ENCODE measurements at places on chromosomes 7 and 10. TPM values are rescaled to one million over a fixed set of nuclear protein-coding genes. Genes with fewer than 3 reads are reported as not detected.
A peak's percentile ranks its signal among the peaks of the same experiment; 100 is the strongest.

- no peaks in the 10 kb centered on the region for H3K36me3 ChIP-seq
- no peak overlapping the region for H3K27ac ChIP-seq
- no peaks in the 10 kb centered on the region for H3K27me3 ChIP-seq
- DNase-seq: no peak
Measured at GRCh38 chr10:88800152-88801125, 2.1 kb upstream of the LIPM start.

GRCh38 chr7:45595809-45596664, 21.9 kb downstream of the ADCY1 start:
- H3K27me3 ChIP-seq: no peaks in the 10 kb centered on the region
- no peak overlapping the region for H3K27ac ChIP-seq
- H3K4me1 ChIP-seq: no peaks in the 10 kb centered on the region
- no peaks in the 10 kb centered on the region for H3K36me3 ChIP-seq

DNA sequence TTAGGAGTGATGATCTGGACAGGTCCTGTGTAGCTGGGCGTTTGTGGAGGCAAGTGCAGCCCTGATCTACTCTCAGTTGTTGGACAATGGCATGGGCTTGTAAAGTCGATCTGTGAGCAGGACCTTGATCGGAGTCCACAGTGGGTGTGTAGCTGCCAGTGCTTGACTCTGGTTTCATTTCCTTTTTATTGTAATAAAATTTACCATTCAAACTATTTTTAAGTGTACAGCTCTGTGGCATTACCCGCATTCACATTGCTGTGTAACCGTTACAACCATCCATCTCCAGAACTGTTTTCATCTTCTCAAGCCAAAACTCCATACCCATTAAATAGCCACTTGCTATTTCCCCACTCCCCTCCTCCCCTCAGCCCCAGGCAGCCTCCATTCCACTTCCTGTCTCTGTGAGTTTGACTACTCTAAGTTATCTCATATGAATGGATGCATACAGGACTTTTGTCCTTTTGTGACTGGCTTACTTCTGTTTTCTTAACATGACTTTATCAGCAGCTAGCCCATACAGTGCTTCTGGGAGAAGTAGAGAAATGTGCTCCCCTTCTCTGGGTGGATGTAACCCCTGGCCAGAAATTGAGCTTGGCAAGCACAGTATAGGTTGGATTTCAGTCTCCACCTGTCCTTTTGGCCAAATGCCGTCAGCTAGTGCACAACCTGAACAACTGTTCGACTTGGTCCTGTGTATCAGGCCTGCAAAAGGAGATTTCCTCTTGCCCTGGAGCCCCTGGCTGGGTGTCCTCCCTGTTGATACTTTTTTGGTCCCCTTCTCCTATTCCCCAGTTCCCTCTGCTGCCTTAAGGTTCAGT, 180.0 kb downstream of the LRMDA start:
- peaks cover 38% of the 10 kb centered on the region for H3K4me1 ChIP-seq
- no peak overlapping the region for H3K27ac ChIP-seq
- no peak overlapping the region for H3K4me3 ChIP-seq
- no peaks in the 10 kb centered on the region for H3K36me3 ChIP-seq
- DNase-seq: no peak

DNA sequence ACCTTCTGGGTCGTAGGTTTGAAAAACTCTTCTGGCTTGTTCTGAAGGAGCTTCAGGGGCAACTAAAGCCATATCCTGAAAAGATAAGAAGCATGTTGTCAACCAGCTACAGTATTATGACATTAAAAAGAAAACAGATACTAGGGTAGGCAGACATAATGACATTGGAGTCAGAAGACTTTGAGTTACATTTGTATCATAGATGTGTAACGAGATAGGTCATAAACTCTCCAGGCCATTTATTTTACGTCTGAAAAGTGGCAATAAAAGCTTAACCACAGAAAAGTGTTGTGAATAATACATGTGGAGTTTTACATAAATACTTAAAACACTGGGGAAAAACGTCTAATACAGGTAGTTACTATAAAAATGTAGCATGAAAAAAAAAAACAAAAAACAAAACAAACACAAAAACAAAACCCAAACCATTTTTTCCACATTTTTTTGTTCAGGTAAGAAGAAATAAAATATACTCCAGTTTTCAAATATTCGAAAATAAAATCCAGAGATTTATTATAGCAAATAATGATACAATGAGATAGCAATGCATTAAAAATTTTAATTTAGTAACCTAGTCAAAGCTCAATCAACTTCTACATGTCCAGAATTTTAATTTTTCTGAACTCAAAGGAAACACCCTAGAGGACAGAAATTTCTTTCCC, 64.1 kb downstream of the MINDY3 start:
- H3K36me3 ChIP-seq: no peaks in the 10 kb centered on the region
- H3K4me3 ChIP-seq: no peak overlapping the region
- H3K4me1 ChIP-seq: peaks cover 35% of the 10 kb centered on the region
- H3K27ac ChIP-seq: peak overlapping the region; percentile 42
- DNase-seq: no peak

DNA sequence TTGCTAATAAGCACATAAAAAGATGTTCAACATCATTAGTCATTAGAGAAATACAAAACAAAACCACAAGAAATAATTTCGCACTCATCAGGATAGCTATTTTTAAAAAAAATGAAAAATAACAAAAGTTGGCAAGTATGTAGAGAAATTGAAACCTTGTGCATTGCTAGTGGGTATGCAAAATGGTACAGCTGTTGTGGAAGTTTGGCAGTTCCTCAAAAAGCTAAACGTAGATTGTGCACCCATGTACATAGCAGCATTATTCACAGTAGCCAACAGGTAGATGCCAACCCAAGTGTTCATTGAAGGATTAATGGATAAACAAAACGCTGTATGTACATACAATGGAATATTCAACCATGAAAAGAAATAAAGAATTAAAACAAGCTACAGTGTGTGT, 35.3 kb upstream of the STARD3NL start:
- H3K4me1 ChIP-seq: no peaks in the 10 kb centered on the region
- no peaks in the 10 kb centered on the region for H3K27me3 ChIP-seq

- no peaks in the 10 kb centered on the region for H3K27me3 ChIP-seq
- peaks cover 40% of the 10 kb centered on the region for H3K4me1 ChIP-seq
- peak overlapping the region; percentile 81 for H3K4me3 ChIP-seq
- H3K36me3 ChIP-seq: no peaks in the 10 kb centered on the region
Measured at GRCh38 chr10:100345570-100346330, 1.3 kb upstream of the SCD start.

DNA sequence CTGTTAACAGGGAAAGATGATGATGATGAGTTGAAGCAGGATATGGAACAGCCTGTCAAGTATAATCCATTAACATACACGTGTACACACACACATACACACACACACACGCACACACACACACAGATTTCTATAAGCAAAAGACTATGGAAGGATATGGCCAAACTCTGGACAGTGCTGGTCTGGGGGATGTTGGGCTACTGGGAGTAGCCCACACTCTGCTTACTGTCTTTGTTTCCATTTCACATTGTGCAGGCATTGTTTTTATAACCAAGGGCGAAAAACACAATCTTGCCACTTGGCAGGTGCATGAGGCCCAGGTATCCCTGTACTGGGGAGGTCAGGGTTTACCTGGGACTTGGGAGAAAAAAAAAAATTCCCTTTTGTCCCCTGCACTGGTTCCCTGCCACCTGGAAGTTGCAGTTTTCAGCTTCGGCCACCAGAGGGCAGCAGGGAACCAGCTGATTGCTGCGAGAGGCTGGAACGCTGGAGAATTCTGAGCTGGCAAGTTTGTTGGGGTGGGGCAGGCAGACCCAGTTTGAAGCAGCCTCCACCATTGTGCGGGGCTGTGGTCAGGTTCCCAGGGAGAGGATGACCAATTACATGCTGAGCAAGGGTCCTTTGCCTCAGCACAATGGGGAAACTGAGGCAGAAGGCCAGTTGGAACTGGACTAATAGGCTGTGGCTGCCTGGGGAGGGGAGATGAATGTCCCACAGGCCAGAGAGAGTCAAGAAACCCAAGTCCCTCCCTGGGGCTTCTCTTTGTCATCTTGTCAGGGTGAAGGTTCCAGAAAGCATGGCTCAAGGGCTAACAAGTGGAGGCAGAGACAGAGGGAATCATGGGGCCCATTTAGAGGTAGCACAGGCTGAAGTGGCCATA, 27.3 kb downstream of the PPIF start:
- H3K27me3 ChIP-seq: no peaks in the 10 kb centered on the region
- peaks cover 11% of the 10 kb centered on the region for H3K4me1 ChIP-seq
- no peaks in the 10 kb centered on the region for H3K36me3 ChIP-seq
- H3K4me3 ChIP-seq: no peak overlapping the region
- DNase-seq: peak; percentile 90
- no peak overlapping the region for H3K27ac ChIP-seq

DNA sequence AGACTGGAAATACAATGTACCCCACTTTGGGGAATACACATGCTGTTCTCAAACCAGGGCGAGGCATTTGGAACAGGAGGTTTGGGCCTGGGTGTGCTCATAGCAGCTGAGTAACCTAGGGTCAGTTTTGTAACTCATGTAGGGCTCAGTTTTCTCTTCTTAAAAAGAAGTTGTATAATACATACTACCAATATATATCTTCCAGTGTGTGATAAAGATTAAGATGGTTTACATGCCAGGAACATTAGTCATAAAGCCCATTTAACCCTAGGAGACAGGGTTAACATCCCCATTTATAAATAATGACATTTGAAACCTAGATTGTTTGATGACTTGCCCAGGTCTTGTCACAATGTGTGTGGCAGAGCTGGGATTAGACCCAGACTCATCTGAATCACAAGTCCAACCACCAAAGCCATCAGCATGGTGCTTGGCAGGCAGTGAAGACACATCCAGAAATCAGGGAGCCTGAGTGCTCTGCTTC, 6.0 kb downstream of the AKR1B10 start:
- H3K4me1 ChIP-seq: peaks cover 13% of the 10 kb centered on the region
- H3K4me3 ChIP-seq: no peak overlapping the region
- H3K27me3 ChIP-seq: no peaks in the 10 kb centered on the region
- peak overlapping the region; percentile 26 for H3K27ac ChIP-seq

DNA sequence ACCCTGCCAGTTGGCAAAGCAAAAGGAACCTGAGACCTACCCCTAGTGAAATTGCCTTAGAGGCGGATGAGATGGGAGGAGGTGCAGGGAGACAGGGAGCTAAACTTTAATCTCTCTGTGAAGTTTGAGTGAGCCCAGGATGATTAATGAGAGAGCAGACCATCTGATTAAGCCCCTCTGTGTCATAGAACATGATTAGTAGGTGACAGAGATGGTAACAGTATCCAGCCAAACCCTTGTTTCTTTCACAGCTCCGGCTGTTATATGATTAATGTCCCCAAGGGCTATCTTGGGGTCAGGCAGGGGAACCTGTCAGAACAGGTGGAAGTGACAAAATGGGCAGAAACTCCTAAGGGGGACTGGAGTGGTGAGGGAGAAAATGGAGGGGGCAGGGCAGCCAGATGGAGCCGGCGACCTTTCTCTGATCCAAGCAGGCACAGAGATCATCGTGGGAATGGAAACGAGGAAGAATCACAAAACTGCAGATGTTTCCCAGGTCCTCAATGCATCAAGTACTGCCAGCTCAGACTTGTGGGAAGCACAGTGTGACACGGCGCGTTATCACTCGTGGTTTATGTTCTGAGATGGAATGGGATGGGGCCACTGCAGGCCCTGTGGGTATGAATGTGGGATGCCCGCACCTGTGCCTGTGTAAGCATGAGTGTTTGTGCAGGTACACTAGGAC, 684.2 kb downstream of the LRMDA start:
- H3K4me3 ChIP-seq: no peak overlapping the region
- H3K36me3 ChIP-seq: no peaks in the 10 kb centered on the region
- H3K27me3 ChIP-seq: no peaks in the 10 kb centered on the region
- no peak overlapping the region for H3K27ac ChIP-seq

GRCh38 chr10:115975506-115975905, 297.5 kb downstream of the GFRA1 start:
- no peaks in the 10 kb centered on the region for H3K4me1 ChIP-seq
- no peaks in the 10 kb centered on the region for H3K36me3 ChIP-seq
- no peak overlapping the region for H3K4me3 ChIP-seq
- H3K27me3 ChIP-seq: no peaks in the 10 kb centered on the region

GRCh38 chr10:15504101-15504840, 133.2 kb upstream of the FAM171A1 start:
- H3K4me1 ChIP-seq: peaks cover 5% of the 10 kb centered on the region
- DNase-seq: no peak
- H3K27ac ChIP-seq: peak overlapping the region; percentile 44
- no peaks in the 10 kb centered on the region for H3K36me3 ChIP-seq
- H3K27me3 ChIP-seq: no peaks in the 10 kb centered on the region

DNA sequence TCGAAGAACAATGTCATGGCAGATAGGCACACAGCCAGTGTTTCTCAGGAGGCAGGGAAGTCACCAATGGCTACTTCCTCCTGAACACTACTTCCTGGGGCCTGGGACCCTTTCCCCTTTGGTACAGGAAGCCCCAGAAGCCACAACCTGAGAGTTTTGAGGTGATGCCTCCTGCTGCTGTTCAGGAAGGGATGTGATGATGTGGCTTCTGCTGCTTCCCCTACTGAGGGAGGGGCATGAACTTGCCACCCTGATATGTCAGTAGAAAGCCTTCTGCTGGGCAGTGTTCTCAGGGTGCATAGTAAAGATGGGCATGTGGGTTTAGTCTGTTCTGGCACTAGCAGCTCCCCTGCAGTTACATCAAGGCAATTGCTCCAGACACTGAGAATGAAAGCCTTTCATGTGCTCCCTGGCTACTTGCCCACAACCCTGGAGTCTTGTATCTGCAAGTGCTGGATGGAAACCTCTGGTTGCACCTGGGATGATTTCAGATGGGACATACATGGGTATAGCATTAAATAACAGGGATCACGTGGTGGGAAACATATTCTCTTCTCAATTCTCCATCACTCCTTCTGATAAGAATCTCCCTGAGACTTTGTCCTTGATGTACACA, 69.3 kb downstream of the ADRA2A start:
- H3K27ac ChIP-seq: no peak overlapping the region
- H3K4me3 ChIP-seq: no peak overlapping the region
- H3K4me1 ChIP-seq: no peaks in the 10 kb centered on the region
- no peak for DNase-seq

GRCh38 chr10:95896071-95896850, 11.5 kb upstream of the CC2D2B start:
- H3K27ac ChIP-seq: no peak overlapping the region
- no peak overlapping the region for H3K4me3 ChIP-seq

GRCh38 chr7:5672468-5672867, 109.0 kb downstream of the RNF216 start:
- H3K4me1 ChIP-seq: peaks cover 7% of the 10 kb centered on the region
- no peak for DNase-seq
- no peaks in the 10 kb centered on the region for H3K36me3 ChIP-seq
- no peak overlapping the region for H3K4me3 ChIP-seq
- peak overlapping the region; percentile 78 for H3K27ac ChIP-seq

- peaks cover 11% of the 10 kb centered on the region for H3K4me1 ChIP-seq
- no peak overlapping the region for H3K4me3 ChIP-seq
- H3K36me3 ChIP-seq: peaks cover 5% of the 10 kb centered on the region
- H3K27me3 ChIP-seq: no peaks in the 10 kb centered on the region
Measured at GRCh38 chr7:99677648-99678045, 2.1 kb downstream of the CYP3A5 start.

- no peaks in the 10 kb centered on the region for H3K36me3 ChIP-seq
- DNase-seq: no peak
- no peaks in the 10 kb centered on the region for H3K27me3 ChIP-seq
- H3K4me3 ChIP-seq: no peak overlapping the region
- H3K27ac ChIP-seq: no peak overlapping the region
Measured at GRCh38 chr10:63388421-63389031, 77.3 kb downstream of the JMJD1C start.

- no peak overlapping the region for H3K27ac ChIP-seq
- no peaks in the 10 kb centered on the region for H3K27me3 ChIP-seq
- H3K4me3 ChIP-seq: no peak overlapping the region
- DNase-seq: peak; percentile 5
Measured at GRCh38 chr10:105585753-105586152, 944.7 kb downstream of the SORCS3 start.

GRCh38 chr10:69295027-69295636, 16.8 kb downstream of the HK1 start:
- no peak overlapping the region for H3K27ac ChIP-seq
- no peaks in the 10 kb centered on the region for H3K4me1 ChIP-seq
- no peaks in the 10 kb centered on the region for H3K27me3 ChIP-seq
- DNase-seq: no peak

KEL gene
- polyA plus RNA-seq: 12.7 TPM

H2BK1 gene
- polyA plus RNA-seq: not detected

NPC1L1 gene
- 25.3 TPM for polyA plus RNA-seq

Measured in hepatocyte (in vitro differentiated cells).